OCI-M1 (cell line): ENCODE measurements at places on chromosomes 16 and 17.

- DNase-seq: peak; percentile 63
Measured at GRCh38 chr17:74368341-74369081, 1.2 kb downstream of the GPR142 start.

- DNase-seq: no peak
Measured at GRCh38 chr16:23832882-23833281, 2.9 kb upstream of the PRKCB start.

DNA sequence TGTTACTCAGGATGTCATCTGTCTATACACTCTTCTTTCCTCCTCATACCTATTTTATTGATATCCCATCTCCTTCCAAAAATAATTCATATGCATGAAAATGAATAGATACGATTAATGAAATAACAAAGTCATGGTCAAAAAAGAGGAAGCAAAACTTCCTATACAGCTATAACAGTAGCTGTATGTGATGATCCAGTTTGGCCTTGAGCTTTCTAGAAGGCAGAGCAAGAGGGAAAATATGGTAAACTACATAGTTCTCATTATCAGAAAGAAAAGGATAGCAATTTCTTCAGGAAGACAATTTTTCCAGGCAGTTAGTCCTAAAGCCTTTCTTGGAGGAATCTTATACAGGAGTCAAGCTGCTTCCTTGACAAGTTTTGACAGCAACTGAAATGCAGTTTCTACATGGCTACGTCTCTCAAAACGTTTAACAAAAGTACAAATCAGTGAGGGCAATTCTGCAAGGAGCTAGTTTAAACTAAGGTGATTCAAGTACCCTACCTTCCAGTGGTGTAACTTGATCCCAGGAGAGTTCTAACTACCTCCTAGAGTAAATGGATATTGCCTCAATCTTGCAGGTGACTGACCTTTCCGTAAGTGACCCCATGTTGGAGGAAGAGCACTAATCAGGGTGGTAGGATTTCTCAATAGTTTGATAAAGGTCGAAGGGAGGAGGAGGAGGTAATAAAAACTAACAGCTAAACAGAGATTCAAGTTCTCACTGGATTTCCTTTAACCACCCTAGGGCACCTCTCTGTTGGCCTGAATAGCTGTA, 1.0 kb downstream of the SPAG5 start:
- peak; percentile 54 for DNase-seq

DNA sequence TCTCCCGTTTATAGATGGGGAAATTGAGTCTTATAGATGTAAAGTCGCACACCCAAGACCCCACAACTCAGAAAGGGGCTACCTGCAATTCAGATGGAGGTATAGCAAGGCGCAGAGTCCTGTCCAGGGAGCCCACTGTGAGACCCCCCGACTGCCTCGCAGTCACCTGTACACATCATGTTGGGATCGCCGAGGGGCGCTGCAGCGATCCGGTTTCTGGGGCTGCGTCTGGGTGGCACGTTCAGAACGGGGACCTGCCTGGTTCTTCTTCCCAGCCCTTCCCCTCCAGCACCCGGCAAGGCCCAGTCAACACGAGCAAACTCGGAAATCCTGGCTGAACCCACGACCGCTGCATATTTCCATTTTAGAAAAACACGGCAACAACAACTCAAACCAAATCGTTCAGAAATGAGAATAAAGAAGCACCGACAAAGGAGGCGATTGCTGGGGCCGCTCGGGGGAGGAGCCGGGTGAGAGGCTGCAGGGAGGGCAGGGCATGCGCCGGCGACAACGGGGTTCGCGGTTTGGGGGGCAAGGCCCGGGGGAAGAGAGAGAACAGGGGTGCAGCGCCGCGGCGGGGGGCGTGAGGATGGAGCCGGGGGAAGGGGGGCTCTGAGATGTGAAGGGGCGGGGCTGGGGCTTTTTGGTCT, 643 bp downstream of the HSDL1 start:
- DNase-seq: peak; percentile 60

DNA sequence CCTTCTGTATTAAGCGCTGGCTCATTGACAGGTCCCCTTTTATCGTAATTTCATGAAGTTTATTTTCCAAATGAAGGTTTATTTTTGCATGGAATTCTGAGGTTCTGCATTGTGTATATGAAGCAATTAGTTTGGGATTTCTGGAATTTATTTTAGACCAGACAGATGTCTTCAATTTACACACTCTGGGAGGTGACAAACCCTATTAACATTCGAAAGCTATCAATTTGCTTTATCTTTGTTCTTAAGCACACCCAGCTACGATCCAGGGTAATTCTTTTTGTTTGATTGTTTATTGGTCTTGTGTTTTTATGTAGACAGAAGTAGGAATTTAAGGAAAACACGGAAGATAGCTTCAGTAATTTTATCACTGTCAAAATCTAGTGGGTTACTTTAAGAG, 264.6 kb downstream of the HS3ST3A1 start:
- no peak for DNase-seq

- peak; percentile 49 for DNase-seq
Measured at GRCh38 chr16:2979669-2980226, 498 bp downstream of the PKMYT1 start.
